ENCODE measurements at places on chromosomes 1 and 21. TPM values are rescaled to one million over a fixed set of nuclear protein-coding genes. Genes with fewer than 3 reads are reported as not detected.

The OR2AK2 gene
- not detected for total RNA-seq

The SV2A gene
- total RNA-seq: 1.1 TPM

The CD52 gene
- not detected for total RNA-seq

The CD34 gene
- not detected for total RNA-seq

The SPATA21 gene
- total RNA-seq: not detected

The GNPAT gene
- total RNA-seq: 48.7 TPM

The CACNA1S gene
- not detected for total RNA-seq

The FOXO6 gene
- not detected for total RNA-seq

The CA6 gene
- not detected for total RNA-seq

The DENND2C gene
- total RNA-seq: 31.5 TPM

The EGLN1 gene
- 31.9 TPM for total RNA-seq

The SLC30A10 gene
- under 0.01 TPM for total RNA-seq

The NLRP3 gene
- total RNA-seq: under 0.01 TPM

The TMEM69 gene
- 10.1 TPM for total RNA-seq

The CTH gene
- total RNA-seq: 14.2 TPM

The IFI44L gene
- 0.13 TPM for total RNA-seq

The SLC22A15 gene
- 22.6 TPM for total RNA-seq

Measured in bronchial epithelial cell (primary cell).